ENCODE measurements at places on chromosomes 5 and 9. TPM values are rescaled to one million over a fixed set of nuclear protein-coding genes. Genes with fewer than 3 reads are reported as not detected.

The EPB41L4A gene
- total RNA-seq, result 1.2 TPM

The CCL28 gene
- not detected for total RNA-seq

The LCN6 gene
- total RNA-seq, result not detected

The DIAPH1 gene
- total RNA-seq, result 103 TPM

The ENTREP1 gene
- 0.71 TPM for total RNA-seq

Measured in A549 treated with RU486 at 1 μM for 4 hours (cell line).